HCT116 (cell line): ENCODE measurements at places on chromosomes 7 and 10.

GRCh38 chr7:158329686-158330085 is 257.9 kb downstream of the PTPRN2 start:
- no peak for DNase-seq

- no peak for DNase-seq
Observed at GRCh38 chr7:129264534-129264933, 39.7 kb downstream of the AHCYL2 start.

- DNase-seq, result peak; percentile 10
Observed at GRCh38 chr7:90411510-90411909, 8.2 kb downstream of the CLDN12 start.

- no peak for DNase-seq
Observed at GRCh38 chr7:133947458-133948254, 179.5 kb upstream of the LRGUK start.

GRCh38 chr10:5719546-5719945 is 34.9 kb downstream of the TASOR2 start:
- DNase-seq, result no peak

- no peak for DNase-seq
Observed at GRCh38 chr10:29765330-29765729, 130.6 kb upstream of the SVIL start.

- DNase-seq, result no peak
Observed at GRCh38 chr10:110373857-110374654, 69.3 kb upstream of the SMNDC1 start.

DNA sequence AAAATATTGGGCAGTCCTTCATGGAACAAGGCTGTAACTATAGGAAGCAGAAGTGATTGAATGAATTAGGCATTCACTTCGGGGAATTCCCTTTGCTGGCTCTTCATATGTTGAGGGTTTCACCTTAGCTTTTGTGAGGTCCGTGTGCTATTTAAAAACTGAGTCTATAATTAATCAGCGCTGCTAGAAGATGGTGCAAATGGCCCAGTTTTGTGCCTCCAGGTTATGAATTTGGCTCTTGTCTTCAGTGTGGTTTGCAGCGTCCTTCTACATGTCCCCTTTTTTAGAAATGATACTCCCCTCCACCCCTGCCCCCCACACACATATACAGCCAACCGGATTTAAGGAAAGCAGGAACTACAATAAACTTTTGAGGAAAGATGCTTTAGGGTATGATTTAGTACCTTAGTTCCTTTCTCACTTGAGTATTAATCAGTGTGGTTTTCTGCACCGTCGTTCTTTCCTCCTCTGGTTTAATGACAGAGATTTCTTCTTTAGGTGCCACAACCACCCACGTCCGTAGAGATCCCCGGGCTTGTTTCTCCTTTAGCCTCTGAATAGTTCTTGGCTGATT is 110.6 kb upstream of the SAMD8 start:
- DNase-seq, result no peak

DNA sequence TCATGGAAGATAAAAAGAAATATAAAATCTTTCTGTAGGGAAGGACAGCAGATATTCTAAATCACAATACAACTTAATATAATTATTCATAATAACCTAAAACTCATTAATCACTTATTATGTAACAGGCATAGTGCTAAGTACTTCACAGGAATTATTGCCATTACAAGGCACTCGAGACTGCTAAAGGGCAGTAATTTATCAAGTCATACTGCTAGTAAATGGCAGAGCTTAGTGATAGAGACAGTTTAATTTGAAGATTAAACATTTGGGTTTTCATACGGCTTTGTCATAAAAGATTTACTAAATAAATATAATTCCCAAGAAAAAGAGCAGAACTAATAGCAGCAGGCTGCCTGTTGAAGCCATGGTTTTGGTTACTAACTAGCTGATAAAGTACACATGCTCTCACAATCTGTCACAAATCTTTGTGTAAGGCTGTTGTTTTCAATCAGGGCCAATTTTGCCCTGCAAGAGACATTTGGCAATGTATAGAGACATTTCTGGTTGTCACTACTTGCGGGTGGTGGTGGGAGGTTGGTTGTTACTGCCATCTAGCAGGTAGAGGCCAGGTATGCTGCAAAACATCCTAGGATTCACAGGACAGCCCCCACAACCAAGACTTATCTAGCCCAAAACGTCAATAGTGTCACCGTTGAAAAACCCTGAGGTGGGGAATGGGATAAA is 233.3 kb upstream of the CACNA2D1 start:
- no peak for DNase-seq

GRCh38 chr10:78296785-78297184 is 263.1 kb downstream of the RPS24 start:
- DNase-seq, result no peak

- DNase-seq, result peak; percentile 73
Observed at GRCh38 chr7:101163279-101164070, 1.9 kb downstream of the VGF start.

DNA sequence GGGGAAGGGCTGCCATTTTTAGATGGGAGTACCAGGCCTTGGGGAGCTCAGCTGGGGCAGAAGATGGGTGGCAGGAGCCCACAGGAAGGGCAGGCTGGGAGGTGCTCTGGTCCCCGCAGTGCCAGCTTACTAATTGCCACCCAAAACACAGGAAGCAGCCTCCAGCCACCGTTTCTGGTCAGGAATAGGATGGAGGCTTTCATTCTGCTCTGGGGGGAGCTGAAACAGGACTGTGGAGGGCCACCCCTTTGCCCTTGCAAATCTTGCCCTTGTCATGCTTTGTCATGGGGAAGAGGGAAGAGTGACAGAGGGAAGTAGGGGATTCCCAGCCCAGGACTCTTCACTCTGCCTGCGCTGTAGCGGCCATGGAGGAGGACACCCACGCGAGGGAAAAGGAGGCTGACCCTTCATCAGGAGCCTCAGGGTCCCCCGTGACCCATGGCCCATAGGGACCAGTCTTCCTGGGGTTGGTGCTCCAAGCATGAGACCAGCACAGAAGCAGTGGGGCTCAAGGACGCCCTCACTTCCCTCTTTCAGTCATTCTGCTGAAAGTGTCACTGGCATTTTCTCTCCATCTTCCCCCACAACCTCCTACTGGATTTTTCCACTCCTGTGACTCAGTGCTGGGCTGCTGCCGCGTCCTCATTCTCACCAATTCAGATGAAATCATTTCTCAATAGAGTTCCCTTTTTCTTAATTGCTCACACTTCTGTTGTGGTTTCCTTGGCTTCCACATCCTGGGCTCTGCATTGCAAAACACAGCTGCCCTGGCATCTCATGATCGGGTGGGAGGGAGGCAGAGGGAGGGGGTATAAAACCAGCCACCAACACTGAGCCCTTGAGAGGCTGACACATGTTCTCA is 61.9 kb downstream of the MKI67 start:
- no peak for DNase-seq

DNA sequence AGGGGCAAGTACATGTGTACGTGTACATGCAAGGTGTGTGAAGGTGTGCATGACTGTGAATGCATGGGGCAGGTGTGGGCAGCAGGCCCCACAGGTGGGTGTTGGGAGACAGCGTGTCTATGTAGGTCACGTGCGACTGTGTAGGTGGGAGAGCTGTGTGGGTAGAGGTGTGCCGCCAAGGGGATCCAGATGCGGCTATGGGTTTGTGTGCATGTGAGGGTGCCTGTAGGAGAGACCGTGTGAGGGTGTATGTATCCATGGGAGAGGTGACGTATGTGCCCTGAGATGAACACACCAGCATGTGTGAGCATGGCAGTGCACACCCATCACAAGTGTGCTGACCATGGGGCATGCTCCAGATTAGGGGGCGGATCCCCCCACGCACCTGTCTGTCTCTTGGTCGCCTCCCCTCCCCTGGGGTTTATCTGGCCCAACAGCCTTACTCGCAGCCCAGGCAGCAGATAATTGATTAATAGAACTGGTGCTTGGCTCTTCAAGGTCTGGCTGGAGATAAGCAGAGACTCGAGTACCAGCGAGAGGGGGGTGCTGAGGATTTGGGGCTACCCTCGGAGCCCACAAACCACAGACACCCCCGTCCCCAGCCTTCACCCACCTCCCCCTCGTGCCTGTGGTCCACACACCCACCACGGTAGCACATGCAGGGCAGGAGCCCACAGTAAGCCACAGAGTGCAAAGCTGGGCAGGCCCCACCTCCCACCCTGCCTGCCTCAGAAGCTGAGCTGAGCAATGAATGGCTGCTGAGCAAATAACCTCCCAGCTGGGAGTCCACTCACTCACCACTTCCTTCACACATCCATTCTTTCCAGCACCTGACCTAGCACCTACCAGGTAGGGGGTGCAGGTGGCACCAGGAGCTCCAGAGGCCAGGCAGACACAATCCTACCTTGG is 41.4 kb upstream of the ZMIZ1 start:
- no peak for DNase-seq

DNA sequence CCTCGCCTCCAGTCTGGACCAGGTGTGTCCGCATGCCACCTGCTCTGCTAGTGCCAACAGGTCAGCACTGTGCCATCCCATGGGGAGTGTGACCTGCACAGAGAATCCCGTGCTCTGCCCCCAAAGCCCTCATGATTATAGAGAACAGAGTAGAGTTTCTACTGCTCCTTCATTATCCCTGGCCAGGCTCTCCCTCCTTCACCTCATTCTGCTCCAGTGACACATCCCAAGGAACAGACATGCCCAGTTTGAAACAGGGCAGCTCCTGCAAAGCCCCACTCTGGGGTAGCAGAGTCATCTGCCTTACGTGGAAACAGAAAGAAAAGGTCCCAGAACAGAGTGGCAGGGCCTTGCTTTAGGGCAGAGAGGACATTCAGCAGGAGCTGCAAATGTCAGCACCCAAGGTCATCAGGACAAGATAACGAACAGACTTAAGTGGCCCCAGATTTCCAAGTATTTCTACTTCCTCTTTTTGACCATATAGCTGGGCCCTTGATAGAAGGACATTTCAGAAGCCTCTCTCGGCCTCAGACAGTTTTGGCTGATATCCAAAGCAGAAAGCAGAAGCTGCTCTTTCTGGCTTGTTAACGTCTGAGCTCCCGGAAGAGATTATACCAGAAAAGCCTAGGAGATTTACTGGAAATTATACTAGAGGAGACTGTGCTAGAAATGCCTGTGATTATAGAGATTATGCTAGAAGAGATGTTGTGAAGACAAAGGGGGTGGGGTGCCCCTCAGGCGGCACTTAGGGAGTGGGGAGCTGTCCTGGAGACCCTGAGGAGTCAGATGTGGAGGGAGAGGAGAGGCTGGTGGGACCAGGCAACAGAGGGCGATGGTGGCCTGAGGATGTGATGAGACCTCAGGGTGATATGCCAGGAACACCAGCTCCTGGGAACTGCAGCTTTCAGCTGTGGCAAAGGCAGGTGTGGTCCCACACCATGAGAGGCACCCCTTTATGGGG is 12.6 kb downstream of the TMEM176B start:
- DNase-seq, result no peak

GRCh38 chr7:36119005-36119706 is 33.9 kb upstream of the EEPD1 start:
- DNase-seq, result no peak

DNA sequence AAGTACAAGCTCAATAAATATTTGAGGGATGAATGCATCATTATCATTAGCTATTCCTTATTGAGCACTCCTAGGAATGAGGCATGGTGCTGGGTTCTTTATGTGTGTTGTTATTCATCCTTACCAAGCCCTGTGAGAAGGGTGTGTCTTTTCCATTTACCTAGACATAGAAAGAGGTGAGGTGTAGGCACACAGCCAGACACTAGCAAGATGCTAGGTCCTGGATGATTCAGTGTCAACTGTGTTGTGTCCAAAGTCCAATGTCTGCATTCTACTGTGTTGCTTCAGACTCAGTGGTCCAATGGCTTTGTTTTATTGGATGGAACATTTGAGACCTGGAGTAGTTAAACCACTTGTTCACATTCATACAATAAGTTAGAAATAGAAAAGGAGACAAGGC is 605.5 kb downstream of the LRMDA start:
- no peak for DNase-seq

- DNase-seq, result no peak
Observed at GRCh38 chr7:118046801-118047200, 137.2 kb upstream of the LSM8 start.

DNA sequence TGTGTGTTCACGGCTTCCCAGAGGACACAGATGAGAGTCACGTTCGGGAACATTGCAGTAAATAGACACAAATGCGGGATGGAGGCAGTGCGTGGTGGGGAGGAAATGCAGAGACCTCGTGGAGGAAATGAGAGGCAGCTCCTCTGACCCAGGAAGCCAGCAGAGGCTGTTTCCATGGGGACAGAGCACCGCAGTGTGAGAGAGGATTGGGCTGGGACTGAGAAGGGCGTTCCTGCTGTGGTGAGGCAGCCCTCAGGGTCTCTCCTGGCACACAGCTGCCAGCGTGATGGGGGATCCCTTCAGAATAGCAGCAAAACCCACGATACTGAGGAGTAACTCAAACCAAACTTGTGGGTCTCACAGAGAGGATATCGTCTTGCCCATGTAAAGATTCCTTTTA is 21.7 kb upstream of the BHLHA15 start:
- no peak for DNase-seq

DNA sequence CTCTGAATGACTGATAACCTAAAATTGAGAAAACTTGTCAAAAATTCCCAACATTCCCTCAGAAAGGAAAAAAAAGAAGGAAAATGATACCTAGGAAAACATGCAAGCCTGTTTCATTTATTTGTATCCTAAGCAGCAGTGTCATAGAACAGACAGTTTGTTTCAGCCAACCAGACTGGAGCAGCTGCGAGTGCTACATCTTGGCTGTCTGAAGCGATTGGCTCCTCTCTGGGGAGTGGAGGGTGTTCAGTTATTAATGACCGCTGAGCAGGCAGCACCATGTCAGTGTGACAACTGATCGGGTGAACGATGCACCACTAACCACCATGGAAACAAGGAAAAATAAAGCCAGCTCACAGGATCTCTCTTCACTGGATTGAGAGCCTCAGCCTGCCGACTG is at the start of gene LRRN3:
Gene LRRN3, plus strand, starts transcription at position 282 of the 400 bp plus-strand sequence. CDS start 31,646 bp downstream, outside the sequence.
- DNase-seq, result no peak

DNA sequence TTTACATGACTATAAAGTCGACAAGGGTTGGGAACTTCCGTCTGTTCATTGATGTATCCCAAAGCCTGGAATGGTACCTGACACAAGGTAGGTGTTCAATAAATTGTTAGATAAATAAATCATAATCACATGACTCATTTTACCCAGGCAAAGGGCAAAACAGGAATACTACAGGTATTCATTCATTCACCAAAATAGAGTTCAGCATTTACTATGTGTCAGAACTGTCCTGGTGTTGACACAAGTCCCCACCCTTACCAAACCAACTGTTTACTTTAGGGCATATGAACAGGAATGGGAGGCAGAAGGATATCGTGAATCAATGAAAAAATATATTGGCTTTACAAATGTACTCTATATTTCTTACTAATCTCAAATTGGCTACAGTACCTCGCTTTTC is 666 bp upstream of the YAE1 start:
- no peak for DNase-seq
